ENCODE measurements at places on chromosomes 7 and 10. TPM values are rescaled to one million over a fixed set of nuclear protein-coding genes. Genes with fewer than 3 reads are reported as not detected.

FAM131B gene
- 111 TPM for total RNA-seq

PRXL2A gene
- 164 TPM for total RNA-seq

HOXA9 gene
- total RNA-seq = not detected

STRIP2 gene
- total RNA-seq = 3.3 TPM

BICC1 gene
- total RNA-seq = 0.12 TPM

MMD2 gene
- 0.47 TPM for total RNA-seq

PAPOLB gene
- 1.2 TPM for total RNA-seq

PTPRN2 gene
- total RNA-seq = 49.0 TPM

ACHE gene
- 30.0 TPM for total RNA-seq

SPDYE2B gene
- total RNA-seq = not detected

SRRM3 gene
- total RNA-seq = 154 TPM

SEPTIN14 gene
- total RNA-seq = not detected

AGAP4 gene
- 37.4 TPM for total RNA-seq

C10orf143 gene
- total RNA-seq = 0.96 TPM

GRCh38 chr7:107147464-107148393 is 21.1 kb upstream of the HBP1 start:
- DNase-seq = peak; percentile 25

- no peak for DNase-seq
Observed at GRCh38 chr7:141700848-141701371, 1.1 kb downstream of the DENND11 start.

DNA sequence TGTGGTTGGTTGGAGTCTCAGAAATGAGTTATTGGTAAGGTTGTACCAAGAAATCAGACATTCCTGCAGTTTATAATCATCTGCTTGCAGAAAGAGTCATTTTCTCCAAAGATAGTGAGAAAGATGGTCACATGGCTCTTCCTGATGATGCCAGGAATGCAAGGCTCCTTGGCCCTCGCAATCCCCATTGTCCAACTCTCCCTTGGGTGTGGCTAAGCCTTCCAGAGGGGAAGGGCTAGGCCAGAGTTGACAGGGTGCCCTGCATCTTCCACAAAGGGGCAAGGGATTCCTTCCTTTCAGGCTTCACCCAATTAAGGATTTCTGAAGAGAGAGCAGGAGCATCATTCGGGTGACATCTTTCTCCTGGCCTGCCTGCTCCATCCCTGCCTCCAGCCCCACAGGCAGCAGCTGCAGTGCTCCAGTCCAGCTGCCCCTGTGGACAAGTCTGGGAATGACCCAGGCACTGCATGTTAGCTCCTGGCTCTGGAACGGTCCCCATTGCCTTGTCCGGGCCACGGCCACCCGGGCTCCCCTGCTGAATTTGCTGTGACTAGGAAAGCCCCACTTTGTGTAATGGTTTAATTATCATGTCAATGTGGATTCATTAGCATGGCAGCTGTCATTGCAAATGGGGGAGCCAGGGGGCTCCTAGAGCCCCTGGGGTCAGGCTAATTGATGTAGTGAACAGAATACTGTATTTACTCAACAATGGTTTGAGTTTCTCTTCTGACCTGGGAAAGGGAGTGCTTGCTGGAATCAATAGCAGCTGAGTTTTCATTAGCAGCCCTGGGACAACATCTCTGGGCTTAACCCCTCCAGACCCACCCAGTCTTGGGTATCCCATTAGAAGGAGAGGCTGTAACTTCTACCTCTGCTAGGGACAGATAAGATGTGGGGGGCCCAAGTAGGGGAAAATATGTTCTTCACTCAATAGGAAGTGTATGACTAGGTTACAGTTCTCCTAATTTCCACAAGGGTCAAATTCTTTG is 112.6 kb upstream of the TBX20 start:
- peak; percentile 69 for DNase-seq

DNA sequence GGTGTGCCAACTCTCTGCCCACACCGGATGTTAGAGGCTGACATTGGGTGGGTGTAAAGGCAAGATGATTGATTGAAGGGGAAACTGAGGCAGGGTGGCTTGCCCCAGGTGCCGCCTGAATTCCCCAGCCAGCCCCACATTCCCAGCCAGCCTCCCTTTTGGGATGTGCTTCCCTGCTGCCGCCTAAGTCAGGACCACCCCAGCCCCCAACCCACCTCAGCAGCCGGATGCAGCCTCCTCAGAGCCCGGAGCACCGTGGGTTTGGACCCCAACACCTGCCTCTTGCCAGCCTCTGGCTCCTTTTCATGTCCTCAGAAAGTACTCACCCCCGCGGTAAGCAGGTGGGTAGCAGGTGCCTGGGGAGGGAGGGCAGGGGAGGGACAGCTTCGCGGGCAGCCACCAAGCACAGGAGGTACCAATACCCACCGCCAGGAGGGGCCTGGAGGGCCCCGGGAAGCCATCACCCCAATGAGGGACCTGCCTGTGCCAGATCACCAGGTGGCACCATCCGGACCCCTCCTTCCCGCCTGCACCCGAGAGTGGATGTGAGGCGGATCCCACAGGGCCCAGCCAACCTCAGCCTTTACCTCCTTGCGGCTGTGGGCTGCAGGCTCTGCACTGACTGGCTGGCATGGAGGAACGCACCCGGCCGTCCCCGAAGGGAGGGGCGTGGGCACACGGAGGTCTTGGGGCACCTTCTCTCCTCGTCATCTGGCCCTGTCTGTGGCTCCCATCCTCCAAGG is 60.5 kb downstream of the PWWP2B start:
- peak; percentile 18 for DNase-seq

- no peak for DNase-seq
Observed at GRCh38 chr10:78078539-78079330, 45.1 kb downstream of the RPS24 start.

DNA sequence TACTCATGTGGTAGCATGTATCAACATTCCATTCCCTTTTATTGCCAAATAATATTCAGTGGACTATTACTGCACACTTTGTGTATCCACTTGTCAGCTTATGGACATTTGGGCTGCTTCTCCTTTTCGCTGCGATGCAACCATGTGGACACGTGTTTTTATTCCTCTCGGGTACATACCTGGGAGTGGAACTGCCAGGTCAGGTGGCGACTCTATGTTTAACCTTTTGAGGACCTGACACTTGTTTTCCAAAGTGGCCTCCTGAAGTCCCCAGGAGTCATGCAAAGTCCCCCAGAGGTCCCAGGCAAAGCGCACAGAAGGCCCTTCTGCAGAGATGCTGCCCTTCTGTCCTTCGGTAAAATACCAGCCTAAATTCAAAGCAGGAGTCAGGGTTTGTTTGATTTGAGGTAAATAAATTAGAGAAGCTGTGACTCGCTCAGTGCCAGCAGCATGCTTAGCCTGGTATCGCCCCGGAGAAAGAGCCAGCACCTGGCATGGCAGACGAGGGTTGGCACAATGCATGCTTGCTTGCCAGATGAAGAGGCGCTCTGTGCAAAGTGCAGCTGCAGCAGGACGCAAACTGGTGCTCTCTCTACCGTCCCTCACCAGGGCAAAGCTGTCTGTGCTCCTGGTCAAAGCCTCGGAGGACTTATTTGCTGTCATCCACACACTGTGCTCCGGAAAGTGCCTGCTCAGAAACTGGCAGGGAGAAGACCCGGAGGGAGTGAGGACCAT is 37.8 kb downstream of the HIPK2 start:
- DNase-seq = no peak

- no peak for DNase-seq
Observed at GRCh38 chr7:50768485-50769474, 13.9 kb downstream of the GRB10 start.

GRCh38 chr10:639001-639750 is 50.3 kb downstream of the DIP2C start:
- DNase-seq = no peak

DNA sequence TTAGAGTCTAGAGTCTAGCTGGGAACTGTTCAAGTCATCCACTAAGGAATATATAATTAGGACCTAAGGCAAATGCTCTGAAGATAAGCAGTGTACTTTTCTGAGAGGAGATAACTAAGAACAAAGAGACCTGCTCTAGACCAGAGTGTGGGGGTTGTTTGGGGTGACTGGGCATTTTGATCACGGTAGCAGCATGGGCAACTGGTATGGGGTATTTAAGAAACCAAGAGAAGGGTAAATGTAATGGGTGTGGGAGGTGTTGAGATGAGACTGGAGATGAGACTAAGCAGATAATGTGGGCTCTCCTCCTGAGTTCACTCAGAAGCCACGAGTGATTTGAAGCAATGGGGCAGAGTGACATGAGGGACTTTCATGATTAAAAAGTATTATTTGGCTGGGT is 1082.9 kb downstream of the GATA3 start:
- no peak for DNase-seq

DNA sequence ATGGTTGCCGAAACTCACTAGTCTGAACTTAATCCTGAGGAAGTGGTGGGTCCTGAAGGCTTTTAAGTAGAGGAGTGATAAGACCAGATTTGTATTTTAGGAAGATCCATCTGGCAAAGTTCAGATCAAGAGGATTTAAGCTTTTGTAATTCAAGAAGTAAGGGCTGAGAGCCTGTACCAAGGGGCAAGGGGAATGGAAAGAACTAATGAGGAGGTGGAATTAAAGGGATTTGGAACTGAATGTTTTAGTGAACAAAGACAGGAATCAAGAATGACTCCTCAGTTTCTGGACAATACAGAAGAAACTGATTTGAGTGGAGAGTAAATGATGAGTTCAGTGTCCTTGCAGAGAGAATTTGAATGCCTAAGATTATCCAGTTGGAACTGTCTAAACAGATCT is 249.0 kb downstream of the C7orf25 start:
- no peak for DNase-seq

DNA sequence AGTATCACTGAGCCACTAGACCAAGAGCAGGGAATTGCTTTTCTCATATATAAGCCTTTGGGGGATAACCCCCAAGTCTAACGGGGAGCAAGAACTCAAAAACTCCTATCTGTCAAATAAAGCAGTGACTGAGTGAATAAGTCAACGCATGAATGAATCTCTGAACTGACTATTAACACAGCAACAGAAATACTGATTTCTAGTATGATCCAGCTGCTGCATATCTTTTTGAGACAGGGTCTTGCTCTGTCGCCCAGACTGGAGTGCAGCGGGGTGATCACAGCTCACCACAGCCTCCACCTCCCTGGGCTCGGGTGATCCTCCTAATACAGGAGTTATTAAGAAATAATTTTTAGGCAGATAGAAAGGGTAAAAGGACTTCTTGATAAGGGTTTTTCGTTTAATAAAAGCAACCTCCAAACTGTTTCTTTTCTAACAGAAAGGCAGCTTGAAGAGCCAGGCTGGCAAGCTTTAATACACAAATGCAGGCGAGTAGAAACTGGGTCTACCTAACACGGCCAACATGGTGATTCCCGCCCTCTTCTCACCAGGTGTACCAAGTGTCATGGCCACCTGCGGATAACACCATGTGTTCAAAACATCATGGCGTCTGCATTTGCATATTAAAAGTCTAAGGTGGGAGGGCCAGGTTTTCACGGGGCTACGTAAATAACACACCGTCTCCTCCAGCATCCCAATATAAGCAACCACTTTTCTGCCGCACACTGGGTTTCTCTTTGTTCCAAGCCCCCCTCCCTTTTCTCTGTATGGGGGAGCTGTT is 631.9 kb downstream of the PARD3 start:
- DNase-seq = no peak

DNA sequence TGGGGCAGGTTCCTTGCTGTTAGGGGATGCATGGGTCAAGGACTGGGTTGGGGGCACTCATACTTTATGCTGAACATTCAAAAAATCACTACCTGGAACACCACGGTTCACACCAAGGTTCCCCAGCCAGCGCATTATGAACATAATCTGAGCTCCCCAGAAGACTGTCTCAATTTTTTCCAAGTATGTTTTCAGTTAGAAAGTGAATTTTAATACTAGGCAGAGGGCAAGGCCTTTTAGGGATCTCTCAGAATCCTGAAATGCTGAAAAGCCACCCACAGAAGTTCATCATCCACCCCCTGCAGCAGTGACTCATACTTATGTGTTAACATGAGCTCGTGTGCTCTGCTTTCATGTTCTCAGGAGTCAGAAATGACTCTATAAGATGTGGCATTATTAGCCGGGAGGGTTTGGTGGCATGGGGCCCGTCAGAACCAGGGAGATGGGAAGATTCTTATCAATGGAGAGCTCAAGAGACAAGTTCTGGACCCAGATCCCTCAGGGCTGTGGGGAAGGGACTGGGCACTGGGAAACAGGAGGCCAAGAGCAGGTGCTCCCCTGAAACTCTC is 185.2 kb upstream of the ITGB1 start:
- DNase-seq = no peak

DNA sequence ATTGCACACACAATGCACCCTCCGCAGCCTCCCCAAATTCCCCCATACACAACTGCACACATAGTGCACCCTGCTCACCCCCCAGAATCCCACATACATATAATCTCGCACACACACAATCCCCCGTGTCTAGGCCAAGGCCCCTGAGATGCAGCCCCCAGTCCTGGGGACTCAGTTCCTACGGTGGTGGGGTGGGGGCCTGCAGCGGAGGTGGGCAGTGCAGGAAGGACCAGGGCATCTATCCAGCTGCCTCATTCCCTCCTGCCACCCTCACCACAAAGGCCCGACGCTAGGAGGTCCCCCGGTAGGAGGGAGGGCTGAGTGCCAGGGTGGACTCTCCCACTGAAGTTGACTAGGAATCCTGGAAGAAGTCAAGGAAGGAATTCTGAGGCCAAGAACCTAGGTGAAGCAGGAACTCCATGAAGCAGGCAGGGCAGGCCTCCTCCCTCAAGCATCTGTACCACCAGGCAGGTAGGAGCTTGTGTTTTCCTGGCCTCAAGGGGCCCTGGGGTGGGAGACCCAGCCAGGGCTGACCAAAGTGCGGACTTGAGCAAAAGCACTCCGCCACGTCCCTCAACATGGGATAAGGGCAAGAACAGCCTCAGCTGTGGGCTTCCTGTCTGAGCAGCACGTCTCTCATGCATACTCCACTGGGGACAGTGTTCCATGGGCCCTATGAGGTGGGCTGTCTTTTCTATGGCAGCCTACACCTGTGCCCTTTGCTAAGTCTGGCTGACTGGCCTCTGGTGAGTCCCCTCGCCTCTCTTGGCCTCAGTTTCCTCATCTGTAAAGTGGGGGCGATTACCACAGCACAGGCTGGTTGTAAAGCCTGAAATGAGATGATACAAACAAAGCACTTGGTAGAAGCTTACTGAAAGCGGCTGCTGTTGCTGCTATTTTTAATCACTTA is 145.7 kb downstream of the MAPK8 start:
- no peak for DNase-seq

DNA sequence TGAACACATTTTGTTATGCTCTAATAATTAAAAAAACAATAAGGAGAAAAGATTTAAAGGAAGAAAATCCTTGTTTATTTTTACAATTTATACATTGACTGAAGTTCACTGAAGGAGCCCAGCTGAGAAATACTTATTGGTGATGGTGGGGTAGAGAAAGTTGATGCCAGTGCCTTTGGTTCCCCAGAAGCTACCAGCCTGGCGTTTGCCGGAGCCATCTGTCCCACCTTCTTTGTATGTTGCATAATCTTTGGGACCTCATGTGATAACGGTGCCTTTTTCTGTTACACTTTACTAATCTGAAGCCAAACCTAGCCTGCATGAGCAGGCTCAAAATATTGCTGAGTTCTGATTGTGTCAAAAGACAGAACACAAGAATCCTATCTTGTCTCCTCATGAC is 22.7 kb downstream of the ZNF365 start:
- DNase-seq = no peak

GRCh38 chr10:88027570-88027969 is 164.1 kb downstream of the PTEN start:
- no peak for DNase-seq

- DNase-seq = no peak
Observed at GRCh38 chr10:116696919-116697318, 45.4 kb downstream of the HSPA12A start.

GRCh38 chr10:89309156-89310055 is 7.6 kb downstream of the IFIT2 start:
- DNase-seq = no peak

- no peak for DNase-seq
Observed at GRCh38 chr7:115101199-115101598, 179.3 kb downstream of the MDFIC start.
